ENCODE measurements at places on chromosomes 5 and 9. TPM values are rescaled to one million over a fixed set of nuclear protein-coding genes. Genes with fewer than 3 reads are reported as not detected.

- DNase-seq: no peak
Observed at GRCh38 chr5:33793836-33794549, 97.8 kb downstream of the ADAMTS12 start.

DNA sequence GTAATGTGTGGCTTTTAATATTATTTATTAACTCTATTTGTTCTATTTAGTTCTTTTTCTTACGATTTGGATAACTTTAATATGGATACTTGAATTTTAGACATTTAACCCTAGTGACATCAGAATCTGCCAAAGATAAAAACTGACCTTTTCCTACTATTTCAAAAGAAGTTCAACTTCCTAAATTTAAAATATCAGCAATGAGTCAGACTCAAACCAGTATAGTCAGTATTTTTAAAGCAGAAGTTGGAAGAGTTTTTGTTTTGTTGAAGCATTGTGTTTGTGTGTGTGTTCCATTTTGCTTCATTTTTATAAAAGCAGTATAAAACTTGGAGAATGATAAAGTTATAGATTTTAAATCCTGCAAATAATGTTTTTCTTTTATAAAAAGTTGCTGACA lies 251.8 kb upstream of the RASA1 start:
- no peak for DNase-seq

DNA sequence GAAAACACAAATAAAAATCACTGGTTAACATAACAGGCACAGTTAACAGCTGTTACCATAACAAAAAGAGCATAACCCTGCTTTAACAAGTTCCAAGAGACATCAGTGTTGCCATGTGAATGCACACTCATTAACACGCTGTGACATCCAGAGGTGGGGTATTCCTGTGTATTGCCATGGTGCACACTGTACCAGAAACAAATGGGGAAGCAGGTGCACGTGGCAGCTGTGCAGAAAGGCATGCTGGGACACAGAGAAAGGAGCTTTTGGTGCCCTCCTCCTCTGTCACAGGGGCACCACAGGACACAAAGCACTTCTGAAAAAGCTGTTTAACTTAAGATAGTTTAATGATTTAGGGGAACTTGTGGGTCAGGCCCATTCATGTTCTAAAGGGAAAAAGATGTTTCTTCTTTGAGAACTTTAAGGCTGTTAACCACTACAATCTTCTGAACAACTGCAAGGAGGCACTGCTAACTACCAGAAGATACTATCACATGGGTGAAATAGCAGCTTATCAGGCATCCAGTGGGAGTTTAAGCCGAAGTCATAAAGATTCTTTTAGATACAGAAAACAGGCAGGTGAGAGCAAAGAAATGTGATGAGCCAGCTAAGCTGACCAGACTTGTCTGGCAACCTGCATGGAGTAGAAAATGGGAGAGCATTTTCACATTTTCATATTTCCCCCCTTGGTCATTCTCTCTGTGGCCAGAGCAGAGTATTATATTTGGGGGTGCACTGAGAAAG lies 56.4 kb upstream of the GOLPH3 start:
- no peak for DNase-seq

GRCh38 chr5:106292654-106293053 lies 1378.1 kb downstream of the EFNA5 start:
- DNase-seq: no peak

- no peak for DNase-seq
Observed at GRCh38 chr5:161498531-161498930, 48.0 kb downstream of the GABRB2 start.

DNA sequence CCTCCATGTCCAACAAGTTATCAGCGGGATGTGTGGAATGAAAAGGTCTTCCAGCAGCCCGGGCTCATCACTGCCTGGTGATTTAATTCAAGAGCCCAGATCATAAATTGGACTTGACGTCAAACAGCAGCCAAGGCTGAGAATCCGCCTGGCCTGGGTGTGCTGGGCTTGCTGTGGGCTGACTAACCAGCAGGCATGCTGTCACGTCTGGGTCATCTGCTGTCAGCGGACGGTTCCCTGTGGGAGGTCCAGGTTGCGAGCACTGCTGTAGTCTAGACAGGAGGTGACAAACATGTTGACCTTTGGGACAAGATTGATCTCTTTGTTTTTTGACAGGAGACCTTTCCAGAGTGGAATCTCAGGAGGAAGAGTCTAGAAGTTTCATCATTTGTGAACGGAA lies 289.7 kb downstream of the OSTF1 start:
- DNase-seq: peak; percentile 76

DNA sequence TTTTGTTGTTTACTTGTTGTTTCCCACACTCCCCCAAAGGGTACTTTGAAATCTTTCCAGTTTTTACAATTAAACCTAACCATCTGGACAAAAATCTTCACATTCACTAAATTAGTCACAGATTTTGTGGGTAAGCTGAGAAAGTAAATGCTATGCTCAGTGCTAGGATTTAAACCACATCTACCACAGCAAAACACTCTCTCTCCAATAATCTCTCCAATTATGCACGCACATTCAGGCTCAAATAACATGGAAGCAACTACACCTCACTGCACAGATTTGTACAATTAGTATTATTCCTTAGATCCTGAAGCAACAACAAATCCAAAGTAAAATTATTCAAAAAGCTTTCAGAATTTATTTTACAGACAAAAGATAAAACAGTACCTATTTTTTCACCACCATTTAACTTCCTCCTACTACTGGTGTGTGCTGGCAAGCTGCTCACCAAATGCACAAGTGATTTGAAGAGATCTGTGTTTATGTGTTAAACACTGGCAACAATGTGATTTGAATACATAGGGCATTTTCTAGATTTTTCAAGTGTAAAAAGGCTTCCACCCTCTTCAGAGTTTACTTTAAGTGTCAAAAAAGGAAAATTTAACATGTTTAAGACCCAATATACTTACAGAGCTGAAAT lies 16.6 kb downstream of the ZNF608 start:
- DNase-seq: no peak

DNA sequence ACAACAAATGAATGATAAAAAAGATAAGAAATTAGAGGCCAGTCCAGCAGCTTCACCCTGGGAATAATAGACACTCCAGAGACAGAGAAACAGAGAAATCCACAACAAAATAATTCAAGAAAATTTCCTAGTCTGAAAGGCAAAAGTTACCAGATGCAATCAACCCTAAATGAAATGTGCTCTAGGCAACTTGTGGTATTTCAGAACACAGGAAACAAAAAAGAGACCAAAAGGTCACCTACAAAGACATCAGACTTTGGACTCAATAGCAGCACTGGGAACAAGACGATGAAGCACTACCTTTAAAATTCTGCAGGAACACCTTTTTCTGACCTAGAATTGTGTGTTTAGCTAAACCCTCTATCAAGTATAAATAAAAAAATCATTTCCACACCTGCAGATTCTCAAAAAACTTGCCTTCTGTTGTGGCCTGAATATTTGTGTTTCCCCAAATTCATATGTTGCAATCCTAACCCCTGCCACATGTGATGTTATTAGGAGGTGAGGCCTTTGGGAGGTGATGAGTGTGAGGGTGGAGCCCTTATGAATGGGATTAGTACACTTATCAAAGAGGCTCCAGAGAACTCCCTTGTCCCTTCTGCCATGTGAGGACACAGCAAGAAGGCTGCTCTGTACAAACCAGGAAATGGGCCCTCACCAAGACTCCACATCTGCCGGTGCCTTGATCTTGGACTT lies 5.9 kb upstream of the MAPK9 start:
- no peak for DNase-seq

DNA sequence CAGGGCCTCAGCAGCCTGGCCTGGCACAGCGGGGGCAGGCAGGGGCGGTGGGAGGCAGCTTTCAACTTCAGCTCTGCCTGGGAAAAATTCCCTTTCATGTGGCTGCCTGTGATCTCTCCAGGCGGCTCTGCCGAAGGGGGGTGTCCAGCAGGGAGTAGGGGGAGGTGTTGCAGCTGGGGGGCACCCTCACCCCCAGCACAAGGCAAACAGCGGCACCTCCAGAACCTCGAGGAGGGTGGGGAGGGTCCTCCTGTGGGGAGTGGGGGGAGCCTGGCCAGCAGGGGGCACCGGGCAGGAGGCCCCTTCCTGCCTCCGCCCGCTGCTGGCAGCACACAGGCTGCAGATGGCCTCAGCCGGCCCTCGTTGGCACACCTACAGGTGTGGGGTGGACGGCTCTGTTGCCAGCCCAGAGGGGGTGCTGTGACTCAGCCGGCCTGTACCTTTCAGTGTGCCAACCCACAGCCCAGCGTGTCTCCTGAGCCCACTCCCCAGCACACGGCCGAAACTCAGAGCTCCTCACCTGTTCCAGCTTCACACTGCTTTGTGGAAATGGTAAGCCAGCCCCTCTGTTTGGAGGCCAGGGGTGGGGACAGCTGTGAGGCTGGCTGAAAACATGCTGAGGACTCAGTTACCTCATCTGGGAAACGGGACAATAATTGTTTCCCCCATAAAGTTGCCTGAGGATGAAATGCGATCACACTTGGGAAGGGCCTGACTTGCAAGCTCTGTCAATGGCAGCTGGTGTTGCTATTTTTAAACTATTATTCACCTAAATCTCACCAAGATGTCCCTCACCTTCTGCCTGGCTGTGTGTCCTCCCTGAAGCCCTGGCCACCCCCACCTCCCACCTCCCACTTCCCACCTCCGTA lies 37.0 kb downstream of the CXXC5 start:
- no peak for DNase-seq

GRCh38 chr9:125745682-125746016 lies 1.5 kb upstream of the PBX3 start:
- peak; percentile 64 for DNase-seq

- no peak for DNase-seq
Observed at GRCh38 chr9:89815061-89815902, 210.5 kb downstream of the GADD45G start.

DNA sequence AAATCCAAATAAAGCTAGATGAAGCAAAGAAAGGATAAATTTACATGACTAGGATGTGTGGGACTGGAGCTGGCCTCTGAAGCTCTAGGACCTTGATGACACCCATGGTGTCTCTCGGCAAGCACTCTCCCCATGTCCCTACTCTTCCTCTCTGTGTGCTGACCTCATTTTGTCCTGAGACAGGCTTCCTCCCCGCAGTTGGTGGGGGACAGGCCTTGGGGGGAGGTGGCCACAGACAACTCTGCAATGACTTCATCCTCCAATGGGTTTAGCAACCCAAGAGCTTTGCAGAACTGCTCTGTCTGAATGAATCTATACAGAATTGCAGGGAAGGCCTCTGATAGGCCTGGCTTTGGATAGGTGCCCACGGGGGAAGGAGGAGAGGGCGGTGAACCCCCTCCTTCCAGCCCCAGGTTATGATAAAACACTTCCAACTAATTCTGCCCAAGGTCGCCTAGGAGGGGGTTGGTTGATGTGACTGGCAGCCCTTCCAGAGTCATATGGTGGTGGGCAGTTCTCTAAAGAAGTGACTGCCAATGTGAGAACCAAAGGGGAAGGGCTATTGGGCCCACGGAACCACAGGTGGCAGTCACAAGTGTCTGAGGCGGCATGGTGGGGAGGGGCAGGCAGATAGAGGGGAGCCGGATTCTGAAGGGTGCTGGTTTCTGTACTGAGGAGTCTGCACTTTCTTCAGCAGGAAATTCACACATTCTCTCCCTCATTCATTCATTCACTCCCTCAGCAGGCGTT lies 6.0 kb downstream of the SLC6A7 start:
- no peak for DNase-seq

DNA sequence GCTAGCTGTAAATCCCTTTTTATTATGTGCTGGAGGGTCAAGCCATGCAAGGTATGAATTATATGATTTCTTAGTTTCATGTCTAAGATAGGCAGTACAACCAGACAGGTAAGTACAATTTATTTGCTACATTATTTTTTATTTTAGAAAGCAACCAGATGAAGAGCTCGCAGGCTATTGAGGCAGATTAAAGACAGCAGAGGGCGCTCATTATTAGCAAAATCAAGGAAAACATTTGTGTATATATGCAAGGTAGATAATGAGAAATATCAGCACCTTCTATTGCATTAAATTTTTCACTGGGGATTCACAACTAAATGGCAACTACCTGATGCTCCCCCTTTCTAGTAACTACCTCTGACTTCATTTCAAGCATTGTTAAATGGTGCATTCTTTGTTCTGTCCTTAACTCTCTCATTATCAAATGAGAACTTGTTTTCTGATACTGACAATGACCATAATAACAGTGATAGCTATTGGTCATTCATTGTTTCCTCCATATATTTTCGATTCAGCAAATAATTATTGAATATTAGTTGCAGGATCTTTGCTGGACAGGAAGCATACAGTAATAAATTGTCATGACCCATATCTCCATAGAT lies 8.6 kb downstream of the SCGB3A2 start:
- no peak for DNase-seq

GRCh38 chr5:122697191-122697590 lies 77.7 kb upstream of the SNX2 start:
- DNase-seq: no peak

- no peak for DNase-seq
Observed at GRCh38 chr5:107601076-107601475, 69.7 kb downstream of the EFNA5 start.

DNA sequence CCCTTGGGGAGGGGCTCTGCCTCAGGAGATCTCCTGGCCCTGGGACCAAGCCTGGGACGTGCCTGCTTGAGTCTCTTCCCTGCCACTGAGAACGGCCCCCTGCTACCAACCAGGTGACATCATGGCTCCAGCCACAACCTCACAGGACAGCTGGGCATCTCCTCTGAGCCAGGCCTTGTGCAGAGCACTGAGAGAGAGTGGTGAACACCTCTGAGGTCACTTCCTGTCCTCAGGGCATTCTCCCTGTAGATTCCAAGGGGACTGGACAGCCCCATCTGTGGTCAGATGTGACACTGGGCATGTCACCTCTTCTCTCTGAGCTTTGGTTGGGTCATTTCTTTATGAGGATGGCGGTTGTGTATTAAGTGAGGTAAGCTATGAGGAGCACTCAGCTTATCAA lies 172.0 kb downstream of the MELK start:
- DNase-seq: no peak

DNA sequence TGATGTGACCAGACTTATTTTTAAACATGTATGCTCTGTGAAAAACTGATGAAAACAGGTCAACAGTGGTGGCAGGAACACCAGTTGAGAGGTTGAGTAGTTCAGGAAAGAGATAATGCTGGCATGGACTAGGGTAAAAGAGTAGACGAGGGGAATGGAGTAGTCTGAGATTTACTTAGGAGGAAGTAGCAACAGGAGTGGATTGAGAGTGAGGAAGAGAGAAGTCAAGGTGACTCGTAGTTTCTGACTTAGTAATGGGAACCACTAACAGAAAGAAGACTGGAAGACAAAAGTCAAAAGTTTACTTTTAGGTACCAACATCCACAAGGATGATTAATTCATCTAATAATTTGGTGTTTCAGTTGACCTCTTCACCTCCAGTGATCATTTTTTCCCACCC lies 3.6 kb downstream of the SRA1 start:
- DNase-seq: no peak

GRCh38 chr5:173643964-173644363 lies 27.5 kb upstream of the BOD1 start:
- DNase-seq: no peak

GRCh38 chr9:37149666-37150308 lies 29.4 kb downstream of the ZCCHC7 start:
- DNase-seq: no peak

- DNase-seq: no peak
Observed at GRCh38 chr5:55582256-55582655, 47.5 kb upstream of the PLPP1 start.

ADAMTS19 gene
- 8.9 TPM for total RNA-seq

INSL6 gene
- total RNA-seq: not detected

IL5 gene
- total RNA-seq: not detected

PDLIM4 gene
- total RNA-seq: 63.1 TPM

F2RL1 gene
- 0.16 TPM for total RNA-seq

CER1 gene
- not detected for total RNA-seq

ZNF79 gene
- 10.9 TPM for total RNA-seq

RGS7BP gene
- total RNA-seq: 4.8 TPM

C9orf50 gene
- 0.82 TPM for total RNA-seq

CDH18 gene
- not detected for total RNA-seq

BARHL1 gene
- not detected for total RNA-seq

NKD2 gene
- 1.8 TPM for total RNA-seq

ELAVL2 gene
- total RNA-seq: not detected
